ENCODE measurements at places on chromosomes 16 and 17.

- no peak for DNase-seq
Observed at GRCh38 chr16:24336491-24336890, 80.4 kb downstream of the CACNG3 start.

- no peak for DNase-seq
Observed at GRCh38 chr17:28046034-28046825, 3.8 kb downstream of the NLK start.

GRCh38 chr17:29103341-29103740, 60.4 kb downstream of the PIPOX start:
- DNase-seq = no peak

DNA sequence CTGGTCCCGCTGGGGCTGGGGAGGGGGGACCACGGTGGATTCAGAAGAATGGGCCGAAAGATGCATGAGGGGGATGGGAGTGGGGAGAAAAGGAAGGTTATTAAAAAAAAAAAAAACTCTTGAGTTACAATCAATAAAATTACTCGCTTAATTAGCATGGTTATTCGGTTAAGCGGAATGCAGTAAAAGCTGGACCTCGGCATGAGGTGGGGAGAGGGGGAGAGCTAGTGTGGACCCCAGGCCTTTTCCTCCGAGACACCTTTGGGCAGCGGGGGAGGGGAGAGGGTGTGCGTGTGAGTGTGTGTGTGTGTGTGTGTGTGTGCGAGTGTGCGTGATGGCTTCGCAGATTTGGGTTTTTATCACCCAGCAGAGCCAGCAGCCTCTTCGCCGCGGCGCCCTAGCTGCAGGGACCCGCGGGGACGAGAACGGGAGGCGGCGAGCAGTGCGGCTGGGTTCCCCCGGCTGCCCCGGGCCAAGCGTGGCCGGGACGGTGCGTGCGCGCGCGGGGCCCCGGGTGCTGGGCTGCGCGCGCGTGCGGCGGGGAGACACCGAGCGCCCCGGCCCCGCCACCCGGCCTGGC, 3.7 kb downstream of the BAHCC1 start:
- no peak for DNase-seq
